A549 treated with RU486 at 1 μM for 4 hours (cell line): ENCODE measurements at places on chromosomes 11 and 22. TPM values are rescaled to one million over a fixed set of nuclear protein-coding genes. Genes with fewer than 3 reads are reported as not detected.

Gene SMC1B
- total RNA-seq: 0.05 TPM in 1 of 5 replicates, not detected in the others

Gene C1QTNF5
- total RNA-seq: not detected in 5 replicates

Gene ANKK1
- total RNA-seq: 0.03 to 0.07 TPM in 2 of 5 replicates, not detected in the others

Gene TMEM184B
- total RNA-seq: 33.1 to 49.3 TPM (median 43.6 TPM) in 5 replicates

Gene INCENP
- total RNA-seq: 47.3 to 60.0 TPM (median 51.1 TPM) in 5 replicates

Gene KCNK4
- 0.21 TPM in 1 of 5 replicates, not detected in the others for total RNA-seq

Gene GLB1L2
- 1.8 to 2.4 TPM (median 2.0 TPM) in 5 replicates for total RNA-seq

Gene ANO9
- total RNA-seq: 0.61 to 1.6 TPM (median 1.2 TPM) in 5 replicates

Gene H19
- 6.6 to 13.5 TPM (median 11.6 TPM) in 5 replicates for total RNA-seq

Gene FOLR3
- total RNA-seq: 0.17 to 0.70 TPM (median 0.22 TPM) in 3 of 5 replicates, not detected in the others

Gene A4GALT
- 11.8 to 16.0 TPM (median 14.4 TPM) in 5 replicates for total RNA-seq

Gene NAALAD2
- not detected in 5 replicates for total RNA-seq

Gene CD3E
- not detected in 5 replicates for total RNA-seq

Gene SLC6A5
- total RNA-seq: not detected in 5 replicates

Gene MED17
- total RNA-seq: 14.7 to 22.6 TPM (median 20.9 TPM) in 5 replicates

Gene CASP4
- total RNA-seq: 4.9 to 8.9 TPM (median 5.4 TPM) in 5 replicates

Gene FIBIN
- not detected in 5 replicates for total RNA-seq

Gene DEPDC5
- 3.9 to 5.0 TPM (median 4.1 TPM) in 5 replicates for total RNA-seq

Gene PKP3
- total RNA-seq: 26.4 to 39.8 TPM (median 36.5 TPM) in 5 replicates

Gene DCHS1
- total RNA-seq: 0.07 to 0.12 TPM (median 0.09 TPM) in 5 replicates

Gene LMO2
- 0.31 to 0.97 TPM (median 0.55 TPM) in 5 replicates for total RNA-seq

Gene ADM2
- total RNA-seq: 0.31 to 0.77 TPM (median 0.56 TPM) in 5 replicates

Gene ZDHHC5
- 70.5 to 76.1 TPM (median 73.5 TPM) in 5 replicates for total RNA-seq

Gene ART1
- not detected in 5 replicates for total RNA-seq

Gene LRRC74B
- not detected in 5 replicates for total RNA-seq

Gene MED15
- total RNA-seq: 41.6 to 58.3 TPM (median 51.2 TPM) in 5 replicates

Gene THYN1
- 15.9 to 20.5 TPM (median 17.2 TPM) in 5 replicates for total RNA-seq

Gene TESMIN
- 3.6 to 7.0 TPM (median 4.8 TPM) in 5 replicates for total RNA-seq

Gene SCO2
- total RNA-seq: 4.4 to 8.2 TPM (median 6.7 TPM) in 5 replicates

Gene NRIP3
- total RNA-seq: 0.83 to 1.4 TPM (median 0.98 TPM) in 5 replicates

Gene NDUFS8
- 266 to 400 TPM (median 378 TPM) in 5 replicates for total RNA-seq

Gene ZFP91
- total RNA-seq: 25.1 to 50.3 TPM (median 44.3 TPM) in 5 replicates

Gene ALKBH8
- total RNA-seq: 5.7 to 10.8 TPM (median 8.3 TPM) in 5 replicates

Gene SHANK2
- 6.6 to 8.8 TPM (median 7.1 TPM) in 5 replicates for total RNA-seq

Gene APOC3
- total RNA-seq: not detected in 5 replicates

Gene NAT10
- total RNA-seq: 48.3 to 55.9 TPM (median 51.2 TPM) in 5 replicates

Gene ISX
- total RNA-seq: not detected in 5 replicates

Gene APOL4
- total RNA-seq: not detected in 5 replicates

Gene OR51E1
- total RNA-seq: not detected in 5 replicates

Gene TRIM48
- total RNA-seq: not detected in 5 replicates

Gene TLCD5
- 4.9 to 7.6 TPM (median 7.2 TPM) in 5 replicates for total RNA-seq

Gene CABP7
- 0.14 to 0.29 TPM (median 0.21 TPM) in 5 replicates for total RNA-seq

Gene IL17REL
- 0.02 TPM in 1 of 5 replicates, not detected in the others for total RNA-seq

Gene SLC25A17
- 20.8 to 29.4 TPM (median 23.1 TPM) in 5 replicates for total RNA-seq

Gene LDHAL6A
- total RNA-seq: not detected in 5 replicates

Gene FOSL1
- total RNA-seq: 160 to 254 TPM (median 205 TPM) in 5 replicates

Gene FXYD2
- 14.3 to 23.4 TPM (median 14.8 TPM) in 5 replicates for total RNA-seq

Gene OR5A2
- not detected in 5 replicates for total RNA-seq

Gene RIMBP3C
- 0.05 to 0.29 TPM (median 0.24 TPM) in 4 of 5 replicates, not detected in the other for total RNA-seq

Gene SUSD2
- total RNA-seq: 49.5 to 67.2 TPM (median 59.6 TPM) in 5 replicates

Gene VPREB1
- total RNA-seq: not detected in 5 replicates

Gene KRTAP5-10
- total RNA-seq: not detected in 5 replicates
